T follicular helper cell (primary cell): ENCODE measurements at places on chromosomes 7 and 10.
A peak's percentile ranks its signal among the peaks of the same experiment; 100 is the strongest.

DNA sequence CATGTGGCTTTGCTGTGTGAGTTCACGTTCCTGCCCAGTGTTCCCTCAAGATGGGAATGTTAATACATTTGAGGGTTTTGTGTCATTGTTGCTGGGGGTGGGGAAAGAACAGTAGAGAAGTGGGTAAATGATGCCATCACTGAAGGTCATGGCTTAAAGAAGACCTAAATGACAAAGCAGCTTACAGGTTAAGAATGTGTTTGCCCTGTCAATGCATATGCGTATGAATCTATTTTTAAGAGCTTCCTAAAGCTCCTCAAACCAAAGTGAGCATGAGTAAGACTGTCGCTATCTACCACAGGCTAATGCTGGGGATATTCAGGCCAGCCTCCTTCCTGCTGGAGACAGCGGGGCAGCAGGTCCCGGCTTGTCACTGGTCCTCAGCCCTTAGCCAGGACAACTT lies 162.9 kb downstream of the CREB5 start:
- no peak for DNase-seq

DNA sequence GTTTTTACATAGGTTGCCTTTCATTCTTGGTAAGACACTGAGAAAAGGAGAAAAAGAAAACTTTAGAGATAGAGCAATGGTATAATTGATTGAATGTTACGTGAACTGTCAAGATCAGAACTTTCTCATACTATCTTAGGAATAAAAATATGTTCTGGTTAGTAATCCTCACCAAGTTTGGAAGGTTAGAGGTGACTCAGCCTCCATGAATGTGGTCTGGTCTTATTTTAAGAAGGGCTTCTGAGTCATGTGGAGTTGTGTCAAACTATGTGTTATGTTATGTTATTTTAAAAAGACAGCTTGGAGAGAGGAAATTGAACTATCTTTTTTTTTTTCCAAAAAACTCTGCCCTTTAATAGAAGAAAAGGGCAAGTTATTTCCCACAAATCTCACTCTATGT lies 458.6 kb upstream of the KLF6 start:
- DNase-seq = no peak

- no peak for DNase-seq
Measured at GRCh38 chr10:103836861-103837260, 18.5 kb downstream of the SH3PXD2A start.

- peak; percentile 49 for DNase-seq
Measured at GRCh38 chr7:101602484-101603241, 26.4 kb downstream of the MYL10 start.

GRCh38 chr10:114816308-114816707 lies 5.3 kb upstream of the FHIP2A start:
- no peak for DNase-seq

DNA sequence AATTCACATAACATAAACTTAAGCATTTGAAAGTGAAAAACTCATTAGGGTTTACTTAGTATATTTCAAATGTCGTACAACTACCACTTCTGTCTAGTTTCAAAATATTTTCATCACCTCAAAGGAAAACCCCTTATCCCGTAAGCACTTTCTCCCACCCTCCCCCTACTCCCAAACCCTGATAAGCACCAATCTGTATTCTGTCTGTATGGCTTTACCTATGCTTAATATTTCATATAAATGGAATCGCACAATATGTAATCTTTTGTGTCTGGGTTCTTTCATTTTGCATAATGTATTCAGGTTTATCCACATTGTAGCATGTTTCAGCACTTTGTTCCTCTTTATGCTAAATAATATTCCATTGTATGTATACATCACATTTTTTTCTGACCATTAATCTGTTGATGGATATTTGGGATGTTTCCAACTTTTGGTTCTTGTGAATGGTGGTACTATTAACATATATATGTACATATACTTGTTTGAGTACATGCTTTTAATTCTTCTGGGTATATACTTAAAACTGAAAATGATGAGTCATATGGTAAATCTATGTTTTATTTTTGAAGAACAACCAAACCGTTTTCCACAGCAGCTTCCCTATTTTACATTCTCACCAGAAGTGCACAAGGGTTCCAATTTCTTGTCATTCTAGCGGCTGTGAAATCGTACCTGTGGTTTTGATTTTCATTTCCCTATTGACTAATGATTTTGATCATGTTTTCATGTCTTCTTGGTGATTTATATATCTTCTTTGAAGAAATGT lies 6.2 kb upstream of the STARD3NL start:
- no peak for DNase-seq

DNA sequence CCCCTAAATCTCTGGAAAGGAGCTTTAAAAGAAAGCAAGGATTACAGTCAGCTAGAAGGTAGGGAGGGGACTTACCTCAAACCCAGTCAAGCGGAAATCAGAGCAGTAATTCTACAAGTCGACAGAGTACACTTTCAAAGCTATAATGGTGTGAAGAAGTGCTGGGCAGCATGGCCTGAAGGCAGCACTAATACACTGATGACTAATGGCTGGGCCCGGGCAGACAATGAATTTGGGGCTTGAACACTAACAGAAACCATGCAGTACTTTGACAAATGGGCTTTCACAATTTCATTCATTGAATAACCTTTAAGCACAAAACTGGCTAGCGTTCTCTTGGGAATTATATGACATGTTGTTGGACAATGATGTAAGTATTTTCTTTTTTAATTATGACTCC lies 4.7 kb downstream of the GLI3 start:
- DNase-seq = no peak

- no peak for DNase-seq
Measured at GRCh38 chr7:72441791-72442190, 29.7 kb upstream of the CALN1 start.

DNA sequence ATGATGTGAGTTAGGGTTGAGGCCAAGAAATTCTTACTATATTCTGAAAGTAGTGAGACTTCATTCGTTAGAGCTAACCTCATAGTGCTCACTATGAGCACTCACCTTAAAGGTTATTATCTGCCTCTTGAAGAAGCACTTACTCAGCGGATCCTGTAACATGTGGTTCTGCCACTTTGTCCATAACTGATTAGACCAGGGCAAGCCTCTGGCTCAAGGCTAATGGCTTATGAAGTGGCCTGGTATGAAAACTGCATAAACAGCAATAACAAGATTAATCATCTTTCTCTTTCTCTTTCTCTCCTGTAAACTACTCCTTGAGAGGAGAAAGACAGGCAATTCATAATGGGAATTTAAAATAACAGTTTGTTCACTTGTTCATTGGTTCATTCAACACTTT lies 82.8 kb downstream of the MAPK8 start:
- DNase-seq = no peak

- no peak for DNase-seq
Measured at GRCh38 chr7:133265821-133266220, 12.9 kb downstream of the EXOC4 start.

DNA sequence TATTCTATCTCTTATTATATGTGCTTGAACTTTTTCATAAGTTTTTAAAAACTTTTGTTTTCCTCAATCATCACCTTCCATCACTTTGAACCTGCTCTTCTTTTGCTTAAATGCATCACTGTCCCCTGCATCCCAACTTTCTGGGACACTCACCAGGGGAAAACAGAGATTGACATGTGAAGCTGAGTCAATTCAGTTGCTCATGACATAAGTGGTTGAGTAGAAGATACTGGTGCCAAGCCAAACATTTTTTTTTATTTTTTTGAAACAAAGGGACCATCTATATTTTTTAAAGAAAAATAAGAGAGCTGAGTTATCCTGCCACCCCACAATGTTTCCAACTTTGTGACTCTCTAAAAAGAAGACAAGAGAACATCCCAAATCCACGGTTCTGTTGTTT lies 61.8 kb upstream of the AHR start:
- DNase-seq = no peak

DNA sequence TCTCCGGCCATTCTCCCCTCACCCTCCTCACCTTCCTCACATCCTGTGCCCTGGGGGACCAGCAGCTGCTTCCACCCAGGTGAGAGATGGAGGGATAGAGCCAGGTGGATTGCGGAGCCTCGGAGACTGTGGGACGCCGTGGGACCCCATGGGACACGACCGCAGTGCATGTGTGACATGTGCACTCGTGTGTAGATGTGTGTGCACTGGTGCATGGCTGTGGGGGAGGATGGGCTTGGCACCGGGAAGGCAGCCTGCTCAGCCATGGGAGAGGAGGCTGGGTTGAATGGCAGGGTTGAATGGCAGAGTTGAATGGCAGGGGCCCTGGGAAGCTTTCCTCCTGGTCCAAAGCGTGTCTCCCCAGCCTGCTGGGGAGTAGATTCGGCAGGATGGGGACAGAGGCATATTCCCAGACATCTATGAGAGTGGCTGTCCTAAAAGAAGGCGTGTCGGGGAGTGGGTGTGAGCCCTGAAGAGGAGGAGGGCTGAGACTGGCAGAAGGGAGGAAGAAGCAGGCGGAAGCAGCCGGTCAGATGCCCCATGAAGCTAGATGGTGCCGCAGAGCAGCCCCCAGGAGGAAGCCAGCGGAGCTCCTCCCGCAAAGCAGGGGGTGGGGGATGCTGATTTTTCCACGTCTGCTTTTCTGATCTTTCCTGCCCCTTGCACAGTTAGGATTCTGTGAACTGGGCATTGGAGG lies 815 bp downstream of the GIMAP8 start:
- DNase-seq = peak; percentile 51

- no peak for DNase-seq
Measured at GRCh38 chr7:151208253-151208862, 1.9 kb downstream of the H2BK1 start.

GRCh38 chr7:74020390-74020789 lies 7.6 kb upstream of the ELN start:
- no peak for DNase-seq

DNA sequence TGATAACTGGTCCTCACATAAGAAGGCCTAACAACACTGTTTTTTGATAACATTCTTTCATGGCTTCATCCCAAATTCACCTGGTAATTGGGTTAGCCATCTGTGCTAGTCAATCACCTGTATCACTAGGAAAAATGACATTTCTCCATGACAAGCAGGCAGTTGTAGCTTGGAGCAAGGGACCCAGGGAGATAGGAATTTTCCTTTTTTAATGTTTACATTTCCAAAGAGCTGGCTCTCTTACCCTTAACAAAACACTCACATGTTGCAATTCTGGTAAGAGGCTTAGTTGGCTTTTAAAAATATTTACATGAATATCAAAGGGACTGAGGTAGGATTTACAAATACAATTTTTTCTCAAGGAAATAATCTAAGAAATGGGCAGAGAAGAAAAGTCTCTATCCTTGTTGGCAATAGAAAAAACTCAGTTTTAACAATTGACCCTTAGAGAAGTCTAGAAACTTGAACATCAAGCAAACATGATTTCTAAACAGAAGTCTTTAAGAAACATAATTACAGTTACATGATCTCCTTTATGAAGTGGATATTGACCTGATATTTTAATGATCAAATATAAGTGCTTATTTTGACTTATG lies 16.1 kb upstream of the AKR1C1 start:
- DNase-seq = no peak

GRCh38 chr7:125090596-125090995 lies 161.0 kb upstream of the POT1 start:
- DNase-seq = no peak

DNA sequence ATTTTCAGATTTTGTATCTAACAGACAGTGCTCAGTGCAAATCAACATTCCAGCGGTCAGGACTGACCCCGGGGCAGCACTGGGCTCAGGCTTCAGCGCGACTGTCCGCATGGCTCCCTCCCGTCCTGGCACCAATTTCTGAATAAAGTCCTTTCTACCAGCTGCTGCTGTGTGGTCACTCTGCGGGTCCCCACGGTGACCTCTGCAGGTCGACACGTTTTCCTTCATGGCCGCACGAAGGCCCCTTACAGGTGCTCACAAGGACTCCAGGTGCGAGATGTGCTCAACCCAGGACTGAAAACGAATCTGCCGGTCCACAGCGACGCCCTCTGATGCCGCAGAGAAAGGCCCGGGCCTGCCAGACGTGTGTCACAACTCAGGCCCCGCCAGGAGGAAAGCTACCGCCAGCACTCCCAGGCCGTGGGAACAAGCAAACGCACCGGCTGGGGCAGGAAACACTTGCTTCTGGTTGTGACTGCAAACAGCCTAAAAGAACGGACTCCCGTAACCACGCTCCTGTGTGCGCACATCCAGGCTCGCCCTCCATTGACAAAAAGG lies 3.7 kb upstream of the UTF1 start:
- DNase-seq = no peak

DNA sequence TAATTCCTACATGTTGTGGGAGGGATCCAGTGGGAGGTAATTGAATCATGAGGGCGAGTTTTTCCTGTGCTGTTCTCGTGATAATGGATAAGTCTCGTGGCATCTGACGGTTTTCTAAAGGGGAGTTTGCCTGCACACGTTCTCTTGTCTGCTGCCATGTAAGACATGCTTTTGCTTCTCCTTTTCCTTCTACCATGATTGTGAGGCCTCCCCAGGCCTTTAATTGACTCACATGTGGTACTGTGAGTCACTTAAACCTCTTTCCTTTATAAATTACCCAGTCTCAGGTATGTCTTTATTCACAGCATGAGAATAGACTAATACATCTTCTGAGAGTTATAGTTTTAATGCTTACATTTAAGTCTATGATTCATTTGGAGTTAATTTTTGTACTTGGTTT lies 22.6 kb upstream of the CPN1 start:
- DNase-seq = no peak

- DNase-seq = no peak
Measured at GRCh38 chr7:81079746-81080145, 160.9 kb upstream of the SEMA3C start.
